ENCODE measurements at places on chromosomes 16 and 17. TPM values are rescaled to one million over a fixed set of nuclear protein-coding genes. Genes with fewer than 3 reads are reported as not detected.

The RNF157 gene
- total RNA-seq: 6.0 TPM

The COX6A2 gene
- not detected for total RNA-seq

The NT5M gene
- 11.6 TPM for total RNA-seq

The GP1BA gene
- not detected for total RNA-seq

The PYDC1 gene
- not detected for total RNA-seq

The SLC16A5 gene
- total RNA-seq: 35.9 TPM

The CCL4L2 gene
- not detected for total RNA-seq

The FOXF1 gene
- total RNA-seq: not detected

The C16orf89 gene
- total RNA-seq: not detected

The CCL16 gene
- not detected for total RNA-seq

The HSD17B2 gene
- total RNA-seq: not detected

The AOC3 gene
- total RNA-seq: 1.1 TPM

The ZNF207 gene
- total RNA-seq: 244 TPM

The RASD1 gene
- total RNA-seq: 0.80 TPM

The TOP2A gene
- total RNA-seq: 206 TPM

The ERI2 gene
- 14.3 TPM for total RNA-seq

The PIK3R5 gene
- total RNA-seq: not detected

The VPS9D1 gene
- 3.0 TPM for total RNA-seq

The DNAI2 gene
- not detected for total RNA-seq

The C16orf96 gene
- total RNA-seq: not detected

The WNT9B gene
- total RNA-seq: not detected

The PLEKHH3 gene
- 22.6 TPM for total RNA-seq

The PABPN1L gene
- not detected for total RNA-seq

The CDK10 gene
- 62.2 TPM for total RNA-seq

The HS3ST4 gene
- not detected for total RNA-seq
